ENCODE measurements at places on chromosomes 6 and 20. TPM values are rescaled to one million over a fixed set of nuclear protein-coding genes. Genes with fewer than 3 reads are reported as not detected.

GRCh38 chr20:49349078-49349477 lies 71.2 kb upstream of the ZNFX1 start:
- H3K36me3 ChIP-seq = no peaks in the 10 kb centered on the region
- no peak for DNase-seq
- H3K27me3 ChIP-seq = no peaks in the 10 kb centered on the region
- no peak overlapping the region for H3K4me3 ChIP-seq
- no peak overlapping the region for H3K27ac ChIP-seq
- H3K4me1 ChIP-seq = peaks cover 20% of the 10 kb centered on the region

DNA sequence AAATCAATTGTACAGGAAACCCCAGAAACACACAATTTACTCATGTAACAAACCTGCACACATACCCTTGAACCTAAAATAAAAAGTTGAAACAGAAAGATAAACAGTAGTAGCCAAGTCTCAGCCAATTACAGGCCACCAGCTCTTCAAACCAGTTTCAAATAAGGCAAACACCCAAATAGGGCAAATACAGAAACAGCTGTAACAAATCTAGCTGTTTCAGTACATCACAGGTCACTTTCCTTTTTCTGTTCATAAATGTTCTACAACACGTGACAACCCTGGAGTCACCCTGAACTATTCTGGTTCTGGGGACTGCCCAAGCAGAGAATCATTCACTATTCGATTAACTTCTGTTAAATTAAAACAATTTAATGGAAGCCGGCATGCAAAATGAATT lies 329.0 kb downstream of the GJA1 start:
- H3K36me3 ChIP-seq = no peaks in the 10 kb centered on the region
- DNase-seq = no peak
- peaks cover 12% of the 10 kb centered on the region for H3K4me1 ChIP-seq
- no peak overlapping the region for H3K4me3 ChIP-seq
- H3K27me3 ChIP-seq = no peaks in the 10 kb centered on the region

DNA sequence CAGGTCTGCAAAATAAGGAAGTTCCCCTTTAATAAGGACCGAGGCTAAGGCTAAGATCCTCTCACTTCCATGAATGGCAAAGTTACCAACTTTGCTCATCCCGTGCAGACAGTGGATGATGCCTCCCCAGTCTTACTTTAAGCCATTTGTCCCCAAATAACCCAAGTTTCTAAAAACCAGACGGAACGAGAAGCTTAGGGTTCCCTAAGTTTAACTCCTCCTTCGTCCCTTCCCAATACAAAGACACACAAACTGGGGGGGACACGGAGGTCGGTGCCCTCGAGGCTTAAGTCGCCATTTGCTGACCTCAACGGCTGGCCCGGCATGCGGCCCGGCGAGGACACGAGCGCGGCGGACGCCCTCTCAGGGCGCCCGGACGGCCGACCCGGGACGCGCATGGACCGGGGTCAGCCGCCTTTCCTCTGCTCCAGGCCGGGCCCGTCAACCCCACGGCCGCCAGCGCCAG lies 527 bp downstream of the FBXO30 start:
- no peaks in the 10 kb centered on the region for H3K27me3 ChIP-seq
- H3K27ac ChIP-seq = peak overlapping the region; percentile 81
- H3K4me3 ChIP-seq = peak overlapping the region; percentile 91
- DNase-seq = peak; percentile 74
- peaks cover 11% of the 10 kb centered on the region for H3K4me1 ChIP-seq

DNA sequence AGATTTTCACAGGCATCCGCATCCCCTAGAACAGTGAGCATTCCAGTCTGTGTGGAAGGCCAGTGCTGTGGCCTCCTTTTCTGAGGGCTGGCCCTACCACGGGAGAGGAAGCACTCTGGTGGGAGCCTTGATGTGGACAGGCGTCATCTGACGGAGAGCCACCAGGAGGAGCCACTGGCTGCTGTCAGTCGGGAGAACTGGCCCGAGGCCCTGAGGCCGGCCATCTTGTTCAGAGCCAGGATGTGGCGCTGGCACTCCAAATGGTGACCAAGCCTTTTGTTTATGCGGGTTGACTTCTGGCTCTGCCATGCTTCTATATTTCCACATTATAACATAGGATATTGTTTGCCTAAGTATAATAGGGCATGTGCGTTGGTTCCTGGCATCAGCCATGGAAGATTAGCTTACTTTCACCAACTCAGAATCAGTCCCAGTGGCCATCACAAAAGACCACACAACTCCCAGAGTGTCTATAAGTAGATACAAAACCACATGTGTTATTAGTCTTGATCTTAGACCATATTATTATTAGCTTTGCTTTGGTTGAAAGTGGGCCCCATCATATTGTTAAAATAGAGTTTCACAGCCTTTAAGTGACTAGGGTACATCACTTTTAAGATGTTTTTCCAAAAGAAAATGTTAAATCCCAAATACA lies 273.9 kb upstream of the TAB2 start:
- peaks cover 23% of the 10 kb centered on the region for H3K4me1 ChIP-seq
- no peaks in the 10 kb centered on the region for H3K36me3 ChIP-seq
- no peak overlapping the region for H3K4me3 ChIP-seq
- no peak for DNase-seq
- H3K27me3 ChIP-seq = no peaks in the 10 kb centered on the region

Gene DEFB132
- total RNA-seq = not detected

- H3K36me3 ChIP-seq = no peaks in the 10 kb centered on the region
- DNase-seq = no peak
- no peaks in the 10 kb centered on the region for H3K4me1 ChIP-seq
- no peak overlapping the region for H3K27ac ChIP-seq
- H3K27me3 ChIP-seq = no peaks in the 10 kb centered on the region
Measured at GRCh38 chr20:16476032-16476431, 97.2 kb downstream of the KIF16B start.

Gene OR2J3
- total RNA-seq = not detected

DNA sequence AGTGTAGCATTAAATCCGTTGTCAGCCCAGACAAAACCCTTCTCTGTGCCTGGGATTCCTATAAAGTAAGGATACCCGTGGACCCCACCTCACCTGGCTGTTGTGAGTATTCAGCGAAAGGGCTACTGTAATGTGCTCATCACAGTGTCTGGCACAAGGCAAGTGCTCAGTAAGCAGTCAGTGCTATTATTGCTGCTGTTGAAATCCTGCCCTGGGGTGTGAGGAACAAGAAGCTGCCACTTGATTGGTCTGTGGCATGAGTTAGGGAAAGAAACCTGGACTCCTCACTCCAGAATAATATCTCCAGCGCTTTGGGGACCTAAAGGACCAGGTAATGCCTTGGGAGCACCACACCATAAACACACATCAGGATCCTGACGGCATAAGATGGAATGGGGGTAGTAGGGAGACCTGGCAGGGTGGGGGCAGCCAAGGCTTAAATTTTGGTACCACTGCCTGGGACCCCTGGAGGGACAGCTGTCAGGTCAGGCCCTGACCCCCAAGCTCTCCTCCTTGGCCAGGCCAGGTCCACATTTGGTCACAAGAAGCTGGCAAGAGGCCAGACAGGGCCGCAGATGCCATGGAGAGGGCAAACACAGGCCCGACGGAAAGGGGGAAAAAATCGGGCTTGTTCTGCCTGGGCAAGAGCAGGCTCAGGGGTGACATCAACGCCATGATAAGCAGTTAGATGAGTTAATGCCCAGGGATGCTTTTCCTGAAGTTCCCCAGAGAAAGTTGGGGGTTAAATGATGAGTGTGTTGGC lies 66.5 kb downstream of the MRPL14 start:
- H3K4me3 ChIP-seq = no peak overlapping the region
- H3K4me1 ChIP-seq = peaks cover 71% of the 10 kb centered on the region
- no peak for DNase-seq
- no peak overlapping the region for H3K27ac ChIP-seq

Gene ERVFRD-1
- not detected for total RNA-seq

Gene VIP
- 0.06 TPM for total RNA-seq

Gene CCN6
- not detected for total RNA-seq

- no peaks in the 10 kb centered on the region for H3K36me3 ChIP-seq
- no peak overlapping the region for H3K4me3 ChIP-seq
- H3K27me3 ChIP-seq = no peaks in the 10 kb centered on the region
- DNase-seq = no peak
- no peak overlapping the region for H3K27ac ChIP-seq
- no peaks in the 10 kb centered on the region for H3K4me1 ChIP-seq
Measured at GRCh38 chr6:14865531-14866100, 380.3 kb upstream of the JARID2 start.

GRCh38 chr6:118775381-118775780 lies 118.6 kb upstream of the ASF1A start:
- DNase-seq = no peak
- H3K27ac ChIP-seq = no peak overlapping the region
- no peaks in the 10 kb centered on the region for H3K27me3 ChIP-seq
- no peaks in the 10 kb centered on the region for H3K4me1 ChIP-seq
- no peak overlapping the region for H3K4me3 ChIP-seq

Gene WFDC10A
- total RNA-seq = not detected

DNA sequence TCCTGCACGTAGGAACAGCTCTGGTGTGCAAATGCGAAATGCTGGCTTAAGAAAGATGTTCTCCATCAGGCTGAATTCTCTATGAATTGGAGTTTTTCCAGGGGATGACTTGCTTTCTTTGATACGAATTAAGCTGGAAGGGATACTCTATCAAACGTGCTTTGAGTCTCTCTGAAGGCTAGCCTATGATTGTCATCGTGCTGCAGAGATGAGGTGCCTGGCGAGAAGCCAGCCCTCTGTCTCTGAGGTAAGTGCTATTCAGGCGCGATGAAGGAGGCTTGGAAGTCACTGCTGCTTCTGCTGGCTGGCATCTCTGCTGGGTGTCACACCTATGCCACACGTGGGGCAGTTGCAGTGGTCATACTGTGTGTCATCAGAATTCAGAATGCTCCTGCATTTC lies 223.7 kb downstream of the TAF4 start:
- H3K27me3 ChIP-seq = peaks cover 7% of the 10 kb centered on the region
- H3K4me3 ChIP-seq = no peak overlapping the region
- DNase-seq = no peak
- no peaks in the 10 kb centered on the region for H3K36me3 ChIP-seq
- H3K4me1 ChIP-seq = no peaks in the 10 kb centered on the region
- H3K27ac ChIP-seq = no peak overlapping the region

DNA sequence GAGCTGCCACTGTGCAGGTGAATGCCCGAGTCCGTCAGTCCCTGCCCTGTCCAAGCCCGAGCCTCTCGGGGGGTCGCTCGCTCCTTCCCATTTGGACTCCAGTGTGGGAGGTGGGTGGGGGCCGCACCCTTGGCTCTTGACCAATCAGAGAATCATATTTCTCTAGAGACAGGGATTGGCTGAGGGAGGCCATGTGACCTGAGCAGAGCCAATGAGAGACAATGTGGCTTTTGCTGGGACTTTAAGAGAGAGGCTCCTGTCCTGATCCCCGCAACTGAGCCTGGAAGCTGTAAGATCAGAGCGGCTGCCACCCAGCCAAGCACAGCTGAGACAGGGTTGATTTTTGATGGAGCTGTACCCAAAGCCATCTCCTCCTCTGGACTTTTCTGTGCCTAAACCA lies 199.3 kb downstream of the TFAP2C start:
- H3K4me3 ChIP-seq = no peak overlapping the region
- no peaks in the 10 kb centered on the region for H3K4me1 ChIP-seq
- DNase-seq = no peak
- H3K27ac ChIP-seq = no peak overlapping the region
- H3K36me3 ChIP-seq = no peaks in the 10 kb centered on the region

GRCh38 chr6:72418495-72418894 lies 203.4 kb upstream of the KCNQ5 start:
- no peaks in the 10 kb centered on the region for H3K36me3 ChIP-seq
- H3K27ac ChIP-seq = 0 out of 2 replicates have a peak overlapping the region, but pooled peaks have one; percentile 5
- no peak overlapping the region for H3K4me3 ChIP-seq
- H3K27me3 ChIP-seq = no peaks in the 10 kb centered on the region
- peaks cover 15% of the 10 kb centered on the region for H3K4me1 ChIP-seq

DNA sequence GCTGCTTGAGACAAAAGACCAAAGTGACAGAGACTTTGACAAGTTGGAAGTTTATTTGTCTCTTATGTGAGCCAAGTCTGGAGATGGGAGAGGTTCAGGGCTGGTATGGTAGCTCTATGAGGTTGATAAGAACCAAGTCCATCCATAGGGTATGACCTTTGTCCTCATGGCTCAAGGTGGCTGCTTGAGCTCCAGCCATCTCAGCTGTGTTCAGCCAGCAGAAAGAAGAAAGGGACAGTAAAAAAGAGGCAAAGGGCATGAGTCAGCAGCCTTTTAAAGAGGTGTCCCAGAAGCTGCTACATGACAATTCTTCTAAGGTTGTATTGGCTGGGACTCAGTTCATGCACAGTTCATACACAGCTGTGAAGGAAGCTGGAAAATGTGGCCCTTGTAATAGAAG lies 49.0 kb downstream of the CD40 start:
- no peaks in the 10 kb centered on the region for H3K36me3 ChIP-seq
- no peaks in the 10 kb centered on the region for H3K4me1 ChIP-seq
- no peak overlapping the region for H3K27ac ChIP-seq
- no peak overlapping the region for H3K4me3 ChIP-seq
- H3K27me3 ChIP-seq = peaks cover 33% of the 10 kb centered on the region

GRCh38 chr20:34753706-34754461 lies 49.7 kb downstream of the TP53INP2 start:
- no peaks in the 10 kb centered on the region for H3K27me3 ChIP-seq
- peaks cover 12% of the 10 kb centered on the region for H3K4me1 ChIP-seq
- H3K36me3 ChIP-seq = peaks cover 69% of the 10 kb centered on the region
- DNase-seq = no peak

- no peak overlapping the region for H3K4me3 ChIP-seq
- DNase-seq = no peak
- H3K4me1 ChIP-seq = no peaks in the 10 kb centered on the region
- H3K27ac ChIP-seq = no peak overlapping the region
Measured at GRCh38 chr6:166825553-166826145, 130.7 kb downstream of the RNASET2 start.

Gene CTNNBL1
- total RNA-seq = 37.3 TPM

Gene RHAG
- not detected for total RNA-seq

Gene LTA
- total RNA-seq = not detected

- H3K4me3 ChIP-seq = no peak overlapping the region
- peaks cover 9% of the 10 kb centered on the region for H3K27me3 ChIP-seq
- DNase-seq = no peak
- H3K4me1 ChIP-seq = no peaks in the 10 kb centered on the region
Measured at GRCh38 chr20:37453288-37453687, 67.8 kb upstream of the NNAT start.

Gene CLPSL2
- total RNA-seq = not detected

DNA sequence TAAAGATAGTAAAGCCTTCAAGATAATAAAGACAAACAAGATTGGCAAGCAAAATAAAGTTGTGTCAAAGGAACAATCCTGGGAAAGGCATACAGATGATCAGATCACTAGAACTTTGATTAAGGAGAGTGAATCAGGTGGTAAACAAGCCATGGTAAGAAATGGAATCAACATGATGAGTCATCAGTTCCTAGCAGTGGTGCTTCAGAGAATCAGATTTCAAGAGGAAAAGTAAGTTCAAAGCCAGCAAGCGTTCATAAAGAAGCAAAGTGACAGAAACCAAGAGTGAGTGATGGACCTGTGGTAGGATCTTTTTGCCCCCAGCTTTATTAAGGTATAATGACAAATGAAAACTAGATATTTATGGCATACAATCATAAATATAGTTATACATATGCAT lies 340.4 kb downstream of the TPBG start:
- H3K36me3 ChIP-seq = no peaks in the 10 kb centered on the region
- H3K4me3 ChIP-seq = no peak overlapping the region
- DNase-seq = no peak
- no peaks in the 10 kb centered on the region for H3K4me1 ChIP-seq

Gene CALHM4
- not detected for total RNA-seq

All from SJSA1 (cell line).